ENCODE measurements at places on chromosomes 2 and 18.
A peak's percentile ranks its signal among the peaks of the same experiment; 100 is the strongest.

- no peak for DNase-seq
Measured at GRCh38 chr18:78238404-78239089, 741.1 kb upstream of the SALL3 start.

GRCh38 chr2:85318222-85319074 is 9.3 kb downstream of the TGOLN2 start:
- DNase-seq = no peak

DNA sequence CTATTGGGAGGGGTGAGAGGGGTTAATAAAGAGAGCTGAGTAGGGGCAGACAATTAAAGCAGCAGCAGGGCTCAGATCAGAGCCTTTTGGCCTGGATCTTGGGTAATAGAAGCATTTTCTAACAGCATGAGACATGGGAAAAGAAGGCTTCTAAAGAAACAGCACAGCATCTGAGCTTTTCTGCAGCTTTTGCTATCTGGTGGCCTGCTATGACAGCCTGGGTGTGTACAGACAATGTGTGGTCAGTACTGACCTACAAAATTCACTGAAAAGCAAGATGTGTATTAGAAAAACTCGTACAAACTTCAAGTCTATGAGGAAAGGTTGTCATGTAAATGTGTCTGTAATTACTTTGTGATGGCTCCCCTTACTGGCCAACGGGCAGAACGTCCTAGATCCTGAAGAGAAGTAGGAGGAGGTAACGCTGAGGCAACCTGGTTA is 95.6 kb downstream of the GALNT3 start:
- DNase-seq = peak; percentile 66

DNA sequence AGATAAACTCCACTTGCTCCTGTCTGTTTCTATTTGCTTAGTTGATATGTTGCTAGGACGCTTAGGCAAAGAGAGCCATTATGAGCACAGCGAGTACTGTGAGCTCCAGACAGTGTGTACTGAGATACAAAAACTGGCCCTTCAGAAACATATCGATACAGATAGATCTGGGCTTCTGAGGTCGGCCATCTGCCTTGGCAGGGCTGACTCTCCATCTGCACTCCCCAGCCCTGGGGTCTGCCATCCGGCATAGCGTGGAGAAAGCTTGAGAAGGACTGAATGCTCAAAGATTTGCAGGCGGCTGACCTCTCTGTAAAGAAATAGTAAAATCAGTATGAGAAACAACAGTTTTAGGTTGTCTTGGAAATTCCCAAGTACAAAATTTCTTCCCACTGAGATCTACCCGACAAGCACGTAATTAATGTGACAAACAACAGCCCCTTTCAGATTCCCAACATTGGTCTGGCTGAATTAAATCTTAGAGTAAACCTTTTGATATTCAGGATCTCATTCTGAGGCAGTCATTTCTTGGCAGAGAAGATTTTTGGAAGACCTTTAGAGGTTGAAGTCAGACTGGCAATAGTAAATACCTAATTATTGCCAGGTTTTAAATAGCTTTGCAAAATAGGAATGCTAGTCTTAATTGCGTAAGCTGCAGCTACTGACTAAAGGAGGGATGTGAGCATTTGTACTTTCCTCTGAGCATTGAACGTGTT is 127.4 kb downstream of the CHST9 start:
- no peak for DNase-seq

GRCh38 chr2:99619151-99619550 is 129.3 kb upstream of the REV1 start:
- DNase-seq = no peak

DNA sequence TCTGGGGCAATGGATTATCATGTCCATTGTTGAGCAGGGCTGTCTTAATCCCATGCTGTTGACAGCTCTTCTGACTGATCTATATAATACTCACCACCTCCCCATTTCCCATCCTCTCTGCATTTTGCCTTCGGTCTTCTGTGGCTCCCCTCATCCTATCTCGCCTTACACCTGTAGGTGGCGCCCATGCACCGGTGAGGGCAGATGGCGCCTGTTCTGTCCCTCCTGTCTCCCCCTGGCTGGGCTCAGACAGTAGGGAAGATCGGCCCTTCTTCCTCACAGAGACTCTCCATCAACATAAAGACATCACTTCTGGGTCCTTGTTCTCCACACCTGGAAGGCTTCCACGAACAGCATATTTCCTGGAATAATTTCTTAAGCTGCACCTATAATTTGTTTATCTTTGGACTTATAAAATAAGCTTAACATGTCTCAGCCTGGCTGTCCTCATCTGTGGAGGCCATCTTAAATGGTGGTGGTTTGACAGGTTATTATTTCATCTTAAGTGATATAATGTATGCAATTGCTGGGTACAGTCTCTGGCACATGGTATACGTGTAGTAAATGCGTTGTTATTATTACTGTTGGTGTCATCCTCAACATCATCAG is 10.9 kb upstream of the CDH20 start:
- peak; percentile 33 for DNase-seq

All from OCI-LY7 (cell line).